Eye (tissue), 1 donor: ENCODE measurements at places on chromosomes 1 and 21.

DNA sequence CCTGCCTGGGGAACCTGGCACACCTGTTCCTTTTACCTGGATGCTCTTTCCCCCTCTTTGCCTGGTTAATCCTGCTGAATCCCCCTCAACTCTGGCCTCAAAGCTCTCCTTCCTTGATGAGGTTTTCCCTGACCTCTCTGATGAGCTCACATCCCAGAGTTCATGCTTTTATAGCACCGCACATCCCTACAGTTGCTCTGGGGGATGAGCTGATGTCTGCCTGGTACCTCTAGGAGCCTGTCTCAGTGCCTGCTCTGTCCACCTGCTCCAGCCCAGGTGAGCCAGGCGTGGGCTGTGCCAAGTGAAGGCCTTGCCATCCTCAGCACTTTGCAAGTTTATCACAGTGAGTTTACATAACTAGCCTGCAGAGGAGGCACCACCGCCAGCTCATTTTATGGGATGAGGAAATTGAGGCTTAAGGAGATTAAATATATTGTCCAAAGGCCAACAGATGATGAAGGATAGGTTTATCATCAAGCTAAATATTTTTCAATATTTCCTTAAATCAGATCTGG lies 58.6 kb upstream of the TMPRSS2 start:
- no peak for DNase-seq

GRCh38 chr21:23475281-23476219 lies 2131.7 kb downstream of the MRPL39 start:
- DNase-seq: no peak

GRCh38 chr1:62796221-62796620 lies 12.3 kb downstream of the ATG4C start:
- DNase-seq: no peak

DNA sequence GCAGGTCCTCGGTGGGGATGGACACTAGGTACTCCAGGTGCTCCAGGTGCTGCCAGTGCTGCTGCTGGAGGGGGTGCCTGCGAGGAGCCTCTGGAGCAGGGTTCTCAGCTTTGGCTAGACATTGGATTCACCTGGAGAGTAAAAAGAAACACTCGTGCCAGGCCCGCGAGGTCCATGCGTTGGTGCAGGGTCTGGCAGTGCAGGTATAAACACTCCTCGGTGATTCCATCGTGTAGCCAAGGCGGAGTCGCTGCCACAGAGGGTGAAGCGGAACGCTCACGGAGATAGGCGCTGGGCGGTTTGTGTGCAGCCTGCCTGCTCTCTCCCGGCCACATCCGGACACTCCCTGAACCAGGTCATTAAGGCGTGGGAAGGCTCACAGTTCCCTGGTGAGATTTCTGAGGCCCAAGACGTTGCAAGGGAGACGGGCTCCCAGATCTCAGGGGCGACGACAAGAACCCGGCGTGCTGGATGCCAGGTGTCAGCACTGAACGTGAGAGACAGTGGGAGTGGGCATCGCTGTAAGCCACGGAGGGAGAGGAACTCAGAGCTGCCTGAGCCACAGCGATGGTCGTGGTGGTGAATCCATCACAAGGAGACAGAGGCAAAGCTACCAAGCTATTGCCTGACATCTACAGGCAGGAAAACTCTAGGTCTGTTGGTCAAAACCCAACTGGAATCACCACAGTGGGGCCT lies 17.2 kb upstream of the SUMO3 start:
- no peak for DNase-seq
